ENCODE measurements at places on chromosomes 6 and 20.

DNA sequence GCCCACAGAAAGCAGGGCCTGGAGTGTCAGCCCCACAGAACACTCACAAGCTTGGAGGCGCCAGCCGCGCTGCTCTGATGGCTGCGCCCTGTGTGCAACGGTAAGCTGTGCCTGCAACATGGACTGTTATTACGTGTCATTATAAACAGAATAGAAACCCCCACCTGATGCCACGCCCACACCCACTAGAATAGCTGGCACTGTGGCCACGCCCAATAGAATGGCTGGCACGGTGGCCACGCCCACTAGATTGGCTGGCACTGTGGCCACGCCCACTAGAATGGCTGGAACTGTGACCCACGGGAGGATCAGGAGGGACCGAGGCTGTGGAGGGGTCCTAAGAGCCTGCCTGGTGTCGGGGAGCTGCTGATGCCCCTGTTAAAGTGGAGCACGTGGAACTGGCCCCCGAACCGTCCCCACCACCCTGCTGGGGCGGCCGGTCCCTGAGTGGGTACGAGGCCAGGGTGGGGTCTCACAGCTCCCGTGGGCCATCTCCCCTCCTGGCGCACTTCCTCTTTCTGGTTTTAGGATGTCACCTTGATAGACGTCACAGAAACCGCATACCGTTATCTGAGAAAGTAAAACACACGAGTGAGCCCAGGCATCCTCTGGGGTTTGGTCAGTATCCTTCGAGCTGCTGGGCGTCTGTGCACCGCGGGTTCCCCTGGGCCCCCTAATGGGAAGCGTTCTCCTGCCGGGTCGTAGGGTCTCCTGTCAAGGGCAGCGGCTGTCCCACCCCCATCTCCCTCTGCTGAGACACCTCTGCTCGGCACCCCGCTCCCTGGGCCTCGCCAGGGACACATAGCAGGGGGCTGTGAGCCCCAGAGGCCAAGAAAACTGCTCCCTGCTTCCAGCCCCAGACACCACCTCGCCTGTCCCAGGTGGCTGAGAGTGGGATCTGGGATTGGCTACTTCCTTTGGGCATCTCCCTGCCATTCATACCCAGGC is 25.4 kb downstream of the SLC17A9 start:
- peak; percentile 44 for DNase-seq

GRCh38 chr6:40817369-40817768 is 221.7 kb downstream of the UNC5CL start:
- no peak for DNase-seq

- peak; percentile 3 for DNase-seq
These were observed 5.6 kb upstream of the VNN2 start for GRCh38 chr6:132763269-132763668.

GRCh38 chr6:150016324-150017185 is 8.8 kb downstream of the RAET1L start:
- peak; percentile 49 for DNase-seq

DNA sequence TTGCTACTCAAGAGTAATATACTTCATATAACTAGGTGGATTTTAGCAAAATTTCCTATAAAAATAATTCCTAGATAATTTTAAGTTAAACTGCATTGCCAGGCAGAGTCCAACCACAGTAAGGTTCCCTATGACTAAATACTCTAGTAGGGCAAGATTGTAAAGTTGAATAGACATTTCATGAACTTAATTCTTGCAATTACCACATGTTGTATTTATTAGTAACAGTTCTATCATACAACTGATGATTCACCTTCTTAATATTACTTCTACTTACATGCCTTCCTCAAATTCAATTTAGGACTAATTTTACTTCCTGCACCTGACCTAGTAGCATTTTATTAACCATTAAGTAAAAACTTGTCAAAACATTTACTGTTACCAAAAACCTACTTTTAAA is 266.7 kb upstream of the THEMIS start:
- no peak for DNase-seq

Measured in A172 (cell line).